ENCODE measurements at places on chromosomes 2 and 18. TPM values are rescaled to one million over a fixed set of nuclear protein-coding genes. Genes with fewer than 3 reads are reported as not detected.

The LRP1B gene
- under 0.01 TPM for total RNA-seq

The FRZB gene
- total RNA-seq, result 0.28 TPM

The DRC1 gene
- 0.18 TPM for total RNA-seq

The FEV gene
- total RNA-seq, result not detected

The SPDYA gene
- total RNA-seq, result not detected

The FHOD3 gene
- 16.0 TPM for total RNA-seq

The ITGA4 gene
- 20.6 TPM for total RNA-seq

The MALL gene
- 1.6 TPM for total RNA-seq

DNA sequence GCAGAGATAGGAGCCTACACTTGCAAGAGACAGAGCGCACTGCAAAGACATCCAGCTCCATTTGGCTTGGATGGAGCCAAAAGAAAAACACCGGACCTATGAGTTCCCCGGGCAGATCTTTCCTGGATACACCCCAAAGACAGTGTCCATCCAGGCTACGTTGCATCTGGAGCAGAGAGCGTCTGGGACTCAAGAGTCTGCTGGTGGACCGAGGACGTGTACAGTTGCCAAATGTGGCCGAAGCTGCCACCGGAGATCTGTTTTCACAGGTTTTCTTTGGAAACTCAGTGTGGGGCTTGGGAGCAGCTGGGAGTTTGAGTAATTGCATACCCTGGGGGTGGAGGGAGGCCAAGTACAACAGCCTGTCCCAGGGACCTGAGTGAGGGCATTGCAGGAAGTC is 192.3 kb upstream of the OSR1 start:
- DNase-seq, result no peak

GRCh38 chr2:54701029-54701428 is 22.4 kb upstream of the EML6 start:
- peak; percentile 62 for DNase-seq

DNA sequence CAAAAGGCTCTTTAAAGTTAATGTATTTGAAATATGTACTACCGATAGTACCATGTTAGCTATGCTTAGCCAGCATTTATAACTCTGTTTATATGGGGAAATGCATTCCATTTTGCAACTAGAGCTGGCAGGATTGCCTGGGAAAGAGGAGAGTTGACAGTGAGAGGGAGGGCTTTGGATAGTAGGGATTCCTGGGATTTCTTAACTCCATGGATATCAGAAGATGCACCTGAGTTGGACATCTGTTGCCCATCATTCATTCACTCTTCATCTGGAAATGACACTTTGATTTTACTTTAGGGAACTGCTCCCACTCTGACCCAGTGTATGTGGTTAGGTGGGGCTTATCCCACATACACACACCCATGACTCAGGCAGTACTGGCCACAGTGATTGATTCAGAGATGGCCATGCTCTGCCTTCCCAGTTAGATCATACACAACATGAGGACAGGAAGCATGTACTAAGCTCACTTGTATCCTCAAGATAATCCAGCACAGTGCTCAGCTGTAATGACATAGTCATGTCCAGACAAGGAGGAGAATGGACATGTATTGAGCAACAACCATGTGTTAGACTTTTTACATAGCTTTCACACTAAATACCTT is 248.8 kb downstream of the MREG start:
- DNase-seq, result peak; percentile 90

DNA sequence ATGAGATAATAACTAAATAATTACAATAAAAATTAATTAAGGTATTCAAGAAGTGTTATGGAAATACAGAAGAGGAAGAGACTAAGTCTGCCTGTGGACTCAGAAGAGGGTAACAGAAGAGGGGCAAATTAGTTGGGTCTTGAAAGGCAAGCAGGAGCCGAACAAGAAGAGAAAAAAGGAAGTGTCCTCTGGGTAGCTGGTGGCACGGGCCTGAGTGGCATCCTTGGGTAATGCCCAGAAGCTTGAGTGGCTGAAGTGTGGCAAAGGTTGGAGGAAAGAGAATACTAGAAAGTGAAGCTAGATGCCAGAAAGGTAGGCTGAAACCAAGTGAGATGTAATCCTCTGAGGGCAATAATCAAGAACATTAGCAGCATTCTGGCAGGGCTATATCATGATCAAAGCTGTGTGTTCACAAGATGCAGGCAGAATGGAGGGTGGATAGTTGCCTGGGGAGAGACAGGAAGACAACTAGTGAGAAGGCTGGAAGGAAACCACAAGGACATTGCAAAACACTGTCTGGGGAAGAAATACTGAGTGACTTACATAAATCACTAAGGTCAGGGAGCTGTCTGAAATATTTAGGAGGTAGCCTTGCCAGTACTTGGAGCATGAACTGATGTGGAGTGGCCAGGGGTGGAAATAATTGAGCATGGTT is 16.2 kb downstream of the DOCK10 start:
- peak; percentile 80 for DNase-seq

- no peak for DNase-seq
Observed at GRCh38 chr2:83522891-83523493, 936.1 kb downstream of the SUCLG1 start.

- DNase-seq, result no peak
Observed at GRCh38 chr18:2508155-2508554, 63.1 kb downstream of the METTL4 start.

GRCh38 chr18:24616653-24617052 is 156.2 kb downstream of the HRH4 start:
- DNase-seq, result no peak

GRCh38 chr2:174334278-174334715 is 457 bp upstream of the SP9 start:
- no peak for DNase-seq

GRCh38 chr2:43376523-43377198 is 150.3 kb upstream of the ZFP36L2 start:
- DNase-seq, result no peak

GRCh38 chr2:65649811-65650589 is 217.6 kb upstream of the SPRED2 start:
- DNase-seq, result no peak

DNA sequence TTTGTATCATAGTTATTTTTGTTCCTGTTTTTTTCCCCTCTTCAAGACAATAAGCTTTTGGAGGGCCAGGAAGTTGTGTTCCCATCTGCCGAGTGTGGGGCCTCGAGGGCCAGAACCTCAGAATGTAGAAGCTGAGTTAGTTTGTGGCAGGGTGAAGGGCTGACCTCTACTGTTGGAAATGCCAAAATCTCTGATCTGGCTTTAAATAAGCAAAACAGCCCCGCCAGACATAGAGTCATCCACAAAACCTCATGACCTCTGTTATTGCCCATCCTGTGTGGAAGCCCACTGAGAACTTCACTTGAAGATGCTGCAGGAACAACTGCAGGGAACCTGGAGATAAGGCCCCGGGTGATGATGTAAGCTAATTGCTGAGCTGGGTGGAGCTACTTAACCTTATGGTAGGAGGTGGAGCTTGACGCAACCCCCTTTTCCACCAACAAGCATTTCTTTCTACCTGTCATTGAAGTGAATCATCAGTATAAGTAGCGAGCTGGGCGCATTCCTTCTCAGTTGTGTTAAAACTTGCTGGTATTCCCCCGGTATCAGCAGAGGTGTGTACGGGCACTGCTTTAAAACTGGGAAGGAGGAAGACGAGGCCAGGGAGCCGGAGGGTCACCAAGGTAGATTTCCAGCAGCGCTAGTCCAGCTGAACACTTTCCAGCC is 177.2 kb downstream of the NEDD4L start:
- DNase-seq, result peak; percentile 53

All from IMR-90 (cell line).